ENCODE measurements at places on chromosomes 1 and 21.

GRCh38 chr1:103108376-103109150 is at the start of gene COL11A1:
TSS of gene COL11A1 (minus strand) at chr1:103108522. CDS start at chr1:103108178, 344 bp downstream.
- peak; percentile 34 for DNase-seq

DNA sequence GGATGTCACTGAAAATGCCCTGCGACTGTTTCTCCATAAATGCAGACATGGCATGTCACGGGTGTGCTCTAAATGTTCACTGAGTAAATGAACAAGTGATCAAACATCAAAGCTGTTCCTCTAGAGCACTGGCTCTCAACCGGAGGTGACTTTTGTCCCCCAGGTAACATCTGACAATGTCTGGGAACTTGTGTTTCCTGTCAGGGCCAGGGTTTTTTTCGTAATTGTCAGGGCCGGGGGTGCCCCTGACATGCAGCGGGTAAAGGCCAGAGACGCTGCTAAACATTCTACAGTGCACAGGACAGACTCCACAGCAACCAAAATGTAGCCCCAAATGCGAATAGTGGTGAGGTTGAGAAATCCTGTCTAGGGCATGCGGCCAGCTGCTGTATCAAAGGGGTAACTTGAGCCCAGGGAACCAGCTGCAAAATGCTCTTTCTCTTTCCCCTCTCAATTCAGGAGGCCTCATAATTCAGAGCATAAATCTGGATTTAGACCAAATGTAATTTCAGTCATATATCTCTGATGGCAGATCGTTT is 2.0 kb downstream of the ALDH4A1 start:
- DNase-seq = no peak

- no peak for DNase-seq
Measured at GRCh38 chr1:40044110-40044509, 3.6 kb downstream of the CAP1 start.

DNA sequence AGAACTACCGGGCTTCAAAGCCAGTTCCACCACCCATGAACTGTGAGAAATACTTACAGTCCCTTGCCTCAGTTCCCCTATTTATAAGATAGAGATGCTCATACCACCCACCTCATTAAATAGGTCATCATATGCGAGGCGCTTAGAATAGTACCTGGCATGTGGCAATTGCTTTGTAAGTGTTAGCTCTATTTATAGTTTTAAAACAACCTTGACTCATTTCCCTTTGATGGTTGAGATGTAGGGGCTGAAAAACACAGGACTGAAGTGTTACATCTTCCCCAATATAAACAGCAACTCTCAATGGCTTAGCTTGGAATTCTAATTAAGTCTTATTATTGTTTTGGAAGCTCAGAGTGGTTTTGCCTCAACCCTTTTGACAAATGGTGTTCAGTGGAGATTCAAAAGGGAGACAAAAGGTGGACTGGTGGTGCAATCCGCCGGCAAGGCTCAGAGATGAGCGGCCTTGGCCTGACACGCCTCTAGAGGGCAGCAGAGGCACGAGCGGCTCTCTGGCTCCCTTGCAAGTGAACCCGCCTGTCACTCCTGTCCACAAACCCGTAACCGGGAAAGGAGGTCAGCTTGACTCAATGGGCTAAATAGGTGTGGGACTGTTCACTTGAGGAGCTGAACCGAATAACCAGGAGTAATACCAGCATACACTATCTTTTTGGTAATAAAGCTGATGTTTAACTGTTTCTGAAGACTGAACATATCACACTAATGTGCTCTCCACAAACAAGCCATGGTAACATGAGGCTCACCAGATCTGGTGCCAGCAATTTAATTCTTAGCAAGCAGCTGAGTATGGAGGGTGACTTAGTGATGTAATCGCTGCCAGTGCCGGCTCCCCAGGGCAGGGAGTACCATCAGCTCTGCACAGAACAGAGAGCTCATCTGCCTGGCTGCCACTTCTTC is 19.5 kb upstream of the SMYD2 start:
- DNase-seq = peak; percentile 78

GRCh38 chr21:17610911-17611310 is 1.8 kb downstream of the BTG3 start:
- DNase-seq = no peak
